Esophagus mucosa (tissue), 1 donor: ENCODE measurements at places on chromosomes 3 and 15.

GRCh38 chr15:55434989-55435825, 26.9 kb downstream of the PIERCE2 start:
- ATAC-seq: peak; percentile 52

DNA sequence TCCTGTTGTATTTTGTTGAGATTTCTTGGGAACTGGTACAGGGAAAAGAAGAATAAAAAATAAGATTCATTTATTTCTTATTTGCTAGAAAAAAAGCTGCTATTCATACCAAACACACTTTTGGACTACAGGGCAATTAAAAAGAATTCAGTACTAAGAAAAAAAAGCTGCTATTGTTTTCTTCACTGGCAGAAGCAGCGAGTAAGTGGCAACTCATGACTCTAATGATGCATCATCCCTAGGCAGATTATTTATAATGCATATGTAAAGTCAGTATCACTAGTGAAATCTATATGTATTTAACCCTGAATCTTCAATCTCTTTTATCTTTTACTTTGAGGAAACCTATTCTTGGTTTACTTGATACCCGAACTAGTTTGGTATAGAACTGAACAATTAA, 15.2 kb downstream of the PFN2 start:
- ATAC-seq: no peak

GRCh38 chr3:127158614-127159229, 34.2 kb upstream of the PRR23E start:
- ATAC-seq: peak; percentile 7

- ATAC-seq: no peak
These were observed 146.6 kb downstream of the CHSY1 start for GRCh38 chr15:101105059-101105891.

- no peak for ATAC-seq
These were observed 257.3 kb downstream of the ABHD5 start for GRCh38 chr3:43948013-43948412.

DNA sequence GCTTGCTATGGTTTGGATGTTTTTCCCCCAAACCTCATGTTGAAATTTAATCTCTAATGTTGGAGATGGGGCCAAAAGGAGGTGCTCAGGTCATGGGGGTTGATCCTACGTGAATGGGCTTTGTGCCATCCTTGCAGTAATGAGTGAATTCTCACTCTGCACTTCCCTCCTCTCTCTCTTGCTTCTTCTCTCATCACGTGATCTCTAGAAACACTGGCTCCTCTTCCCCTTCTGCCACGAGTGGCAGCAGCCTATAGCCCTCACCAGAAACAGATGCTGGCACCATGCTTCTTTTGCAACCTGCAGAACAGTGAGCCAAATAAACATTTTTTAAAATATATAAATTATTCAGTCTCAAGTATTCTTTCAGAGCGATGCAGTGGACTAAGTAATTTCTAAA, 13.3 kb upstream of the PLSCR1 start:
- ATAC-seq: no peak

GRCh38 chr15:77494964-77495363, 74.3 kb downstream of the HMG20A start:
- no peak for ATAC-seq

GRCh38 chr15:87269566-87269965, 987.0 kb downstream of the NTRK3 start:
- no peak for ATAC-seq
